Dermis blood vessel endothelial cell (primary cell): ENCODE measurements at places on chromosomes 6 and 20. TPM values are rescaled to one million over a fixed set of nuclear protein-coding genes. Genes with fewer than 3 reads are reported as not detected.

Gene TRDN
- total RNA-seq: not detected in 2 replicates

Gene TNFRSF6B
- total RNA-seq: 16.8 and 22.0 TPM in 2 replicates

Gene IER3
- total RNA-seq: 74.4 and 134 TPM in 2 replicates

Gene SLC25A27
- total RNA-seq: 1.9 and 6.3 TPM in 2 replicates

Gene MAVS
- 21.4 and 35.7 TPM in 2 replicates for total RNA-seq

Gene ERVFRD-1
- under 0.01 and 0.05 TPM in 2 replicates for total RNA-seq

Gene NOX3
- total RNA-seq: not detected in 2 replicates

Gene TMEM244
- total RNA-seq: not detected in 2 replicates

Gene MLN
- not detected in 2 replicates for total RNA-seq

Gene TMEM200A
- 0.14 and 0.34 TPM in 2 replicates for total RNA-seq

Gene ENPP1
- 0.34 and 0.98 TPM in 2 replicates for total RNA-seq

Gene NTSR1
- total RNA-seq: 0.05 TPM in 1 of 2 replicates, not detected in the other

Gene CFAP206
- total RNA-seq: 0.19 and 0.51 TPM in 2 replicates

Gene OR2J3
- total RNA-seq: not detected in 2 replicates

Gene PNLDC1
- 0.51 TPM in 1 of 2 replicates, not detected in the other for total RNA-seq

Gene ELOVL4
- total RNA-seq: 0.37 and 0.51 TPM in 2 replicates

Gene DUSP22
- total RNA-seq: 40.8 and 44.3 TPM in 2 replicates

Gene PCK1
- total RNA-seq: not detected in 2 replicates

Gene LGSN
- total RNA-seq: not detected in 2 replicates
